ENCODE measurements at places on chromosomes 5 and 9.

DNA sequence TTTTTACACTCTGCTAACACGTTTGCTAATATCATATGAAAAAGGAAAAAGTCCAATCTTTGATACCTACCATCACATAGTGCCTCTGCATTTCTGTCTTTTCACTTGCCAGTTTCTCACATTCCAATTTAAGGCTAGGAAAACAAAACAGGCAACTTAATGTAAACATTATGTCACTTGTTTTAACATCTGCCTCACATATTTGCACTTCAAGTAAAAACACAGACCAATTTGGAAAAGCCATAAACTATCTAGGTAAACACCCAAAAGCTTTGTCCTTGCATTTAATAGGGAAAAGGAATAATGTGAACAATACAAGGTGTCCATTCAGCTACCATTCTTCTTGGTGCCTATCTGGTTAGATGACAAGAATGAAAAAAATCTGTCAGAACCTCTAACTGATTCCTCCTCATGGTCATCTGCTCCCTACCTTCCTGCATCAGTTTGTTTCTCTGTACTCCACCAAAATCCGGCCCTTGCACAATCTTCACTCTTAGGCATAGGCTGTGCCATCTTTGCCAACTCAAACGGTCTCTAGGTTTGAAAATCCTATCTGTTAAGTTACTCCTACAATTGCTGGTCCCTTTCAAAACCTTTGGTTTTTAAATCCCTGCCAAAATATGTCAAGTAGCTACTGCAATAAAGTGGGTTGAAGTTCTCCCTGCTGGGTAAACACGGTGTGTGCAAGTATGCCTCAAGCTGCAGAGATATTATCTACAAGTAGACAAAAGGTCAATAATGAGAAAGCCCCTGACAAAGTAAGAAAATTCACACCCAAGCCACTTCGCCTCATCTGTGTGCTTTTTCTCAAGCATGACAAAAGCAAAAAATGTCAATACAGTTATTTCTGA is 3.4 kb downstream of the TLE1 start:
- no peak for DNase-seq

- DNase-seq: no peak
Measured at GRCh38 chr9:93099551-93100275, 3.7 kb downstream of the CARD19 start.

DNA sequence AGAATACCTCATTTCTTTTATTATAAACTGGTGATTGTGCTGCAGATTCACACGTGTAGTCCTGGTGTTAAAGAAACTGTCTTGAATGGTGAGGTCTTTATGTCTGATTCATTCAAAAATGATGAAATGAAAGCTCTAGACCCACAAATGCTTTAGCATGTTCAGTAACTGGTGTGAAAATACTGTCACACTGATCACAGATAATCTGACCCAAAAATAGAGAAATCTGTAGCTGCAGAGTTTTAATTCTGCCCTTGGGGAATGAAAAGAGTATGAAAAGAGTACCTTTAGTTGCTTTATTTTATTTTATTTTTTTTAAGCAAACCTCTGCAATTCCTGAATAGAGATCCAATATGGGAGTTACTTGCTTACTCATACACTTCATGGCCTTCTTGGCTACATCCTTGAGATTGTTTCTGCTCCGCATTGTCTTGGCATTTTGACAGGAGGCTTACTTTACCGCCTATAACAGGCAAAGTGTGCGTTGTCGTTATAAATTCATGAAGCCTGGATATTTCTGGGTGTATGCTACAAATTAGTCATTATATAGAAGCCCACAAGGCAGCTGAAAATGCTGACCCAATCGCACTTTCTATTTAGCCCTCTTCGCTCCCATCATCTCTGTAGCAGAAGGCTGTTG is 2.7 kb downstream of the RGMB start:
- DNase-seq: no peak

GRCh38 chr9:15977438-15977837 is 424.6 kb downstream of the CCDC171 start:
- DNase-seq: no peak

DNA sequence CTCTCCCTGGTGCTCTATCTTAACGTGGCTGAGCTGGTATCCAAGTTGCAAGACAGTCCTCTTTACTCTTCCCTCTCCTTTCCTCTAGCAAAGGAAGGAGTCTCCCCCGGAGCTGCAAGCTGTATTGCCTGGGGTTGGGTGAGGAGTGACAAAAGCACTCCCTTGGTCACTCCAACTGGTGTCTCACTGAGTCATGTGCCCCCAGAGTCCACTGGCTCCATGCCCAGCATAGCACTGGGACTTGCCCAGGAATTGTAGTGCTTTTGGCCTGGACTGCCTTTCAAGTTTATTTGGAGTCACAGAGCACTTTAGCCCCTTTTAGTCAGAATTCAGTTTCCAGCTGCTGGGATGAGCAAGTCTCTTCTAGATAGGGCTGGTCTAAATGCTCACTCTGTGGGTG is 82.6 kb upstream of the FST start:
- no peak for DNase-seq

DNA sequence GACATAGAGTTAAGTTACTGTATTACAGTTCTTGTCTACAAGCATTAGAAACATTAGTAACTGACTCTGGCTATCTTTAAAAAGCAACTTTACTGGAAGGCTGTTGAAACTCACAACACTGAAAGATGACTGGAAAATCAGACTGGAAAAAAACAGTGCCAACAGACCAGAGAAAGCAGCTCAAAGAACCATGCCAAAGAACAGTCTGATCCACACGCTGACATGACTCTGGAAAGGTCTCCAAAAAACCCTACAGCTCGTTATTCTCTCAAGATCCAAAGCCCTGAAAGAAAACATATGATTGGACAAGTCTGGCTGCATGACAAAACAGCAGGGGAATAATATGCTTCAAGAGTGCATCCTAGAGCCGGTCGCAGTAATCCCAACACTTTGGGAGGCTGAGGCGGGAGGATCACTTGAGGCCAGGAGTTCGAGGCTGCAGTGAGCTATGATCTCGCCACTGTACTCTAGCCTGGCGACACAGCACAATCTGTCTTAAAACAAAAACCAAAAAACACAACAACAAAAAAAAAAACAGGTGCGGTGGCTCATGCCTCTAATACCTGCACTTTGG is 5.6 kb downstream of the GOLPH3 start:
- DNase-seq: no peak
